ENCODE measurements at places on chromosomes 6 and 20.
A peak's percentile ranks its signal among the peaks of the same experiment; 100 is the strongest.

DNA sequence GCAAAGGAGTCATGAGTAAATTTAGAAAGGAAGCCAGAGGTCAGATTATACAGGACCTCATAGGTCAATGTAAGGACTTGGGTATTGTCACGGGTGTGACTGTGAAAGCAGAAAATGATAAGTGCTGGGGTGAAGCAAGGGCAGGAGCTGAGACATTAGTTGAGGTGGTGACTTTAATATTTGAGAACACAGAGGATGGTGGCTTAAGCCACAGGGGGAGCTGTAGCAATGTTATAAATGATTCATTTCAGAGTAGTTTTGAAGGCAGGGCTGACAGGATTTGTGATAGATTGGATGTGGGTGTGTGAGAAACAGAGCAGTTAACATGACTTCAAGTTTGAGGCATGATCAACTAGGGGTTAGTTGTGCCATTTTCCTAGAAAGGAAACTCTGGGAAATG, 659.9 kb downstream of the EPM2A start:
- no peak for DNase-seq

DNA sequence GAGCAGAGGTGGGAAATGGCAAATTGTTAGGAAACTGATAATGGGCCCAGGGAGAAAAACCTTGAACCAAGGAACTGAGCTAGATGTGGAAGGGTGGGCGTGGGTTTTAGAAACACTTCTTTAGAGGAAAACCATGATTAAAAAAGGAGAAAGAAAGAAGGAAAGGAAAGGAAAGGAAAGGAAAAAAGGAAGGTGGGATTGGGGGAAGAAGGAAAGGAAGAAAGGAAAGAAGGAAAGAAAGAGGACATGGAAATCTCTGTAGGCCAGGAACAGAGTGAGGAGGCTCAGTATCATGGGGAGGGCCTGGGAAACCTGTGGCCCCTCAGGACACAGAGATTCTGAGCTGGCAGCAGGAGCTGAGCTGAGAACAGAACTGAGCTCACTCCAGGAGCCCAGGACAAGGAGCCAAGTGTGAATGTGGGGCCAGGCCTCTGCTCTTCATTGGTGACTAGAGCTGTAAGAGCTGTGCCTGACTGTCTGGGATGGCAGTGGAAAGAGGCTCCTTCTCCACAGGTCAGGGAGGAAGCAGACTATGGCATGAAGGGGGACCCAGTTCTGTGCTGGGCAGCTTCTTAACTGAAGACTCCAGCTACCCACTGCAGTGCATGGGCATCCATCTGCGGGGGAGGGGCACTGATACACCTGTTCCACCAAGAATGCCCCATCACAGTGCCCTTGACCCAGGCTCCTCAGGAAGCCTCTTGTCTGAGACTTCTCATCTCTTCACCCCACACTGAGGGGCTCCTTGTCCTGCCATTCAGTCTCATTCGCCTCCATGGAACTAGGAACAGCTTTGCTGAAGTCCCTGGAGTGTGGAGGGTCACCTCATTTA, 116.1 kb upstream of the BACH2 start:
- DNase-seq: no peak

GRCh38 chr6:1689141-1689540, 79.4 kb downstream of the FOXC1 start:
- DNase-seq: no peak

GRCh38 chr6:15365273-15365687, 119.4 kb downstream of the JARID2 start:
- DNase-seq: peak; percentile 67

DNA sequence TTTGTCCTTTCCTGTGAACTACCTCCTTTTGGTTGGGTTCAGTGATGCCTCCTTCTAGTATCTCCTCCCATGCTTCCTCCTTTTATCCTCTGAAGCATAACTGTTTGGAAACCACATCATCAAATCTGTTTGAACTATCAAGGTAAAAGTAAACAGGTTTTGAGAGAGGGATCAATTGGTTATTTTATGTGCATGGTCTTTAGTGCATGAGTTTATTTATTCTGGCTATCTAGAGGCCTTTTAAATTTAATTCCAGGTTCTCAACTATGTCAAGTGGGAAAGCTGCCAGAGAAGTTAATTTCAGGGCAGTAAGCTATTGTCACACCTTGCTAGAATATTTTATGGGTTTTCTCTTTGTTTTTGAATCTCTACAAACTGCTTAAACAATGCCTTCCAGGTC, 54.1 kb downstream of the WASF1 start:
- DNase-seq: no peak

- DNase-seq: no peak
These were observed 443.4 kb upstream of the MMS22L start for GRCh38 chr6:97726378-97726777.

GRCh38 chr6:104639668-104640067, 220.1 kb downstream of the HACE1 start:
- DNase-seq: no peak

DNA sequence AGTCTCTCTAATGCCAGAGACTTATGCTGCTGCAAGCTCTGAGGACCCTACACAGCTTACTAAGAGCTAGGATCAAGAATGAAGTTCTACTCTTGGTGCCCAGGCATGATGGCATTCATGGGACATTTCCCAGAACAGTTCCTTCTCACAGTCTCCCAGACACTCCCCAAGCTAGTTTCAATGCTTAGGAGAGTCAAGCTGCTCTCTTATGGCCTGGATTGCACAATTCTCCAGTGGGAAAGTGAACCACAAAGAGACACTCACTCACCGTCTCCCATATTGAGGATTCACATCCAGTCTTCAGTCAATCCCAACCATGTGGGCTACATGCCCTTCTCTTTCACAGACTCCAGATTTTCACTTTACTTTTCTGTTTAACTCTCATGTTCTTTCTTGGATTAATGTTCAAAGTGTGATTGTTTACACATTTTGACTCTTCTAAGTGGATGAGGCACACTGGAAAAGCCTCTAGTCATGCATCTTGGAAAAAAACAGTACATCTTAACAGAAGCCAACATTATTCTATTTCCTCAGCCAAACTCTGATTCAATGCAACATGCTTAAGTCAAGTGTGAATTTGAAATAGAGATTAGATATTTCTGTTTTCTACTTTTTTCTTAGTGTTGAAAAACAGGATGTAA, 447.8 kb upstream of the BTBD3 start:
- no peak for DNase-seq

GRCh38 chr20:52179331-52180179, 12.0 kb downstream of the ZFP64 start:
- no peak for DNase-seq

GRCh38 chr6:45981046-45981445, 34.6 kb downstream of the CLIC5 start:
- no peak for DNase-seq

DNA sequence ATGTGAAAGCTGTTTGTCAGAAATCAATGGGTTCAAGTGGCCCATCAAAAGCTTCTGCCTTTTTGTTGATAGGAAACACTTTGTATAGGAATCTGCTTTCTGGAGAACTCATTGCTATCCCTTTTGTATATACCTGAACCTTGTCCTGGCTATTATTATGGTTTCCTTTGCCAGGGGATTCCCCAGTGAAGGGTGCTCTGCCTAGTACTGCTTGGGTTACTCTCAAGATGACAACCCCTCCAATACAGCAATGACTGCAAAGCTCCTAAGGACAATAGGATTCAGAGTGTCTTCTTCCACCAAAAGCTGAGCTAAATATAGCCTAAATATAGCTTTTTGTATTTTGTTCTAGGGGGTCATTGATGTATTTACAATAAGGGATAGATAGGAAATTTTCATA, 54.0 kb upstream of the PTPRK start:
- DNase-seq: no peak

DNA sequence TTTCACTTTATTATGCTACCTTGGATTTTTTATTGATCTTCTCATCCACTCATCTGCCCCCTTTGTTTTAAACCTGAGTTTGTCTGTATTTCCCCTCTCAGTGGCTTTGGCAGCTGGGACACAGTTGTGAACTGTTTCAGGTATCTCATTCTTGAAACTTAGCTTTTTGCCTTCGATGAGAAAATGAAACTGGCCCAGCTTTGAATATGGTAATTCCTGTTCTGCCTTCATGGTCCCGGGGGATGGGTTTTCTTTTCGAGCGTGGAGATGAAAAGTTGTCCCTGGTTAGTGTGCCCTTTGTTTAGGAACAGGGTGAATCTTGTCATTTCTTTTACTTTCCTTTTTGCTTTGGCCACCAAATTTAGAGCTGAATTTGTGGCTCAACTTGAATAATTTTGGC, 25.6 kb downstream of the DHX35 start:
- no peak for DNase-seq

- no peak for DNase-seq
These were observed 63.8 kb downstream of the TPD52L1 start for GRCh38 chr6:125217369-125217768.

All from right hindlimb (tissue), 1 donor.